ENCODE measurements at places on chromosomes 1 and 21.

DNA sequence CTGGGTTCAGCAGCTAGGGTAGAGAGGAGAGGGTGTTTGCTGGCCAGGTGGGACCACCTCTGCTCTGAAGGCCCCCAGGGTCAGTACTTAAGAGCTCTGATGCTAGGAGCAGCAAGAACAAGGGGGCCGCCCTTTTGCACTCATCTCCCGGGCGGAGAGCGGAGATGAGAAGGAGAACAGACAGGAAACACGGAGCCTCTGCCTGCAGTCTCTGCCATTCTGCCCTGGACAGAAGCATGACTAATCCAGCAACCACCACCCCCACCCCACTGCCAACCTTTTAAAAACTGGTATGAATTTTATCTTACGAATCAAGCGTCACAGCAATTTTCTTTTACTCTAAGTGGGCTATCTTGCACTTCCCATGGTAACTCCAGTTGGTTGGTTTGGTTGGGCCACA is 34.5 kb downstream of the PARP1 start:
- no peak for DNase-seq

DNA sequence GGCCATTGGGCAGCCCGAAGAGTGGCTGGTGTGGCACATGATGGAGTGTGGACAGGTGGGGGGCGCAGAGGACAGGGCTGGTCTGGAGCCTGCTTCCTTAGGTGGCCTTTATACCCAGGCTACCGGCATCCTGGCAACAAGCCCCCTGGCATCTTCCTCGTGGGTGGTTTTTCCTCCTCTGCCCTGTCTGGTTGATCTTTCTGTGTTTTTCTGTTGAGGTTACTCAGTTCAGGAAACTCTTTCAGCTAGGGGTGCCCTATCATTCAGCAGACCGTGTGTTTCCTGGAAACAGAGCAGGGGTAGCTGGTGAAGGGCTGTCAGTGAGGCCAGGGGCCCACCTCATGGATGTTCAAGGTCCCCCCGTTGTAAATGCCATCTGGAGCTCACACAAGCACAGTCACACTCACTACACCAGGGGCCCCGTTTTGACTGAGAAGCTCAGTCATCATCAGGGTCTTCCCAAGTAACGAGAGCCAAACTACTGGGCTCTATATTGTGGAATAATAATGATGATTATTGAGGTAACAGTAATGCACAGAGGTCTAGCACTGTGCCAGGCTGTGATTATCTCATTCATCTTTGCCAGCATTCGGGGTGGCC is at the start of gene KRTAP12-4:
Gene KRTAP12-4, minus strand, starts transcription at position 84 of the 600 bp plus-strand sequence. Its CDS starts 45 bp downstream, at position 39.
- DNase-seq, result no peak

GRCh38 chr1:219555031-219555692 is 57.7 kb downstream of the ZC3H11B start:
- DNase-seq, result no peak

GRCh38 chr1:11486231-11487009 is 7.5 kb downstream of the DISP3 start:
- no peak for DNase-seq

DNA sequence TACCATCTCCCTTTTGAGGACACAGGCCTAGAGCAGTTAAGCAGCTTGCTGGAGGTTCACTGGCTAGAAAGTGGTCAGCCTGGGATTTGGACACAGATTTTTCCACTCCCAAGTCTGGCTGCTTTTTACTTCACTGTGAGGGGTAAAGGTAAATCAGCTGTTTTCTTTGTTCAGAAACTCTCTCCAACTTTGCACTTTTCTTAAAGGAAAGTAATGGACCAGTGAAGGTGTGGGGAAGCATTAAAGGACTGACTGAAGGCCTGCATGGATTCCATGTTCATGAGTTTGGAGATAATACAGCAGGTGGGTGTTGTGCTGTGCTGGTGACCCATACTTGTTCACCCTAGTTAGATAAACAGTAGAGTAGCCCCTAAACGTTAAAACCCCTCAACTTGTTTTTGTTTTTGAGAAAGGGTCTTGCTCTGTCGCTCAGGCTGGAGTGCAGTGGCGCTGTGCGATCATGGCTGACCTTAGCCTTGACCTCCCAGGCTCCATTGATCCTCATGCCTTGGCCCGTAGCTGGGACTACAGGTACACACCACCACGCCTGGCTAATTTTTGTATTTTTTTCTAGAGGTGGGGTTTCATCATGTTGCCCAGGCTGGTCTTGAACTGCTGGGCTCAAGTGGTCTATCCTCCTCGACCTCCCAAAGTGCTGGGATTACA is 4.2 kb downstream of the SOD1 start:
- no peak for DNase-seq

- DNase-seq, result no peak
These were observed 34.1 kb downstream of the TP53BP2 start for GRCh38 chr1:223811634-223812101.

DNA sequence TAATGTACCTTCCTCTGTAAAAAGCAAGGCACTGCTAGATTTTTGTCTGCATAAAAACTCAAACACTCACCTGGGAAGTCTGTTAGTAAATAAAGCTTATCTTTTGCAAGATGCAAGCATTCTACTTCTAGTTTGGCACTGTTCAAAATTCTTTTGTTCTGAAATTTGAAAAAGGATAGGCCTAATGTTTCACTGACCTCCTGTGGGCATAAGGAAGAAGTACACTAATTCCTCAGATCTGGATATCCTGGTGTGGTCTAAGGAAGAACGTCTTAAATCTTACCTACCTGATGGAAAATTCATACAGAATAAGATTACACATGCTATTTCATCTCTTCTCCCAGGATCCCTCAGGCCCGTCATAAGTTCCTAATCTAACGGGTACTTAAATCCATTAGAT is 93.5 kb upstream of the CAMK1G start:
- no peak for DNase-seq

DNA sequence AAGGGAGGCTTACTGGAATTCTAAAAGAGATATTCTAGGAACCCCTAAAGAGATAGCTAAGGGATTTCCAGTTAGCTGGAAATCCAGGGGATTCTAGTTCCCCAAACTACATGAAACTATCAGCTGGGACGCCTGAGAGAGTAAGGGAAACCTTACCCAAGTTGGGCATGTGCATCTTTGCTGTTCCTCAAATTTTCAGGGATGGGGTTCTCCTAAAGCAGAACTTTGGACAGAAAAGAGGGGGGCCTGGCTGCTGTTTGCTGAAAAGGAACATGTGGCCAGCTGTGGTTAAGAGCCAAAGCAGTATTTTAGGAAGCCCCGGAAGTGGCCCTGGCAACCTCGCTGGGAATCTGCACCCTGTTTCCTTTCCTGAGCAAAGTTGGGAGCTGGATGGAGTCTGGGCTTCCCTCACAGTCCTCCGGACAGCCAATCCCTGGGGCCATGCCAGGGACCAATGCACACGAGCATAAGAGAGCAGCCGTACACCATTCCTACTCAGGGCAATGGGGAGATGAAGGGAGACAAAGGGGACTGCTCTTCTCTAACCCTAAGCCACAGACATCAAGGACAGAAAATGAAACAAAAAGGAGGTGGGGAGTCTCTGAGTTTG is 154.3 kb downstream of the PLXNA2 start:
- no peak for DNase-seq

DNA sequence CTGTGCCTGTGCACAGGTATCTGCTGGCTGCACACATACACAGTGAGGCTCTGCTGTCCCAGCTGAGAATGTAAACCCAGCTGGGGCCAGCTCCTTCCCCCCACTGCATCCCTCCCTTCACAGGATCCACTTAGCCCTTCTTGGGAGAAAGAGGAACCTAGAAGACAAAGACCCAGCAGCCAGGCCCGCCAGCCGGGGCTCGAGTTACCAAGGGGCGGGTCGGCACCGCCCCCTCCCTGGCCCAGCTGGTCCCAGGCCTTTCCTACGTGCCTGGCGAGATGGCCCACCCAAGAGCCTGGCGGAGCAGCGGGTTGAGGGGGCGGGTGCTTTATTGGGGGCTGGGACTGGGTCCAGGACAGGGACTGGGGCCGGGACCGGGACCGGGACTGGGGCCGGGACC is 2.1 kb downstream of the SH3BGRL3 start:
- no peak for DNase-seq

GRCh38 chr1:46062651-46063319 is 69.6 kb downstream of the PIK3R3 start:
- no peak for DNase-seq

- no peak for DNase-seq
These were observed 824.8 kb downstream of the ADGRL2 start for GRCh38 chr1:82625537-82625936.

DNA sequence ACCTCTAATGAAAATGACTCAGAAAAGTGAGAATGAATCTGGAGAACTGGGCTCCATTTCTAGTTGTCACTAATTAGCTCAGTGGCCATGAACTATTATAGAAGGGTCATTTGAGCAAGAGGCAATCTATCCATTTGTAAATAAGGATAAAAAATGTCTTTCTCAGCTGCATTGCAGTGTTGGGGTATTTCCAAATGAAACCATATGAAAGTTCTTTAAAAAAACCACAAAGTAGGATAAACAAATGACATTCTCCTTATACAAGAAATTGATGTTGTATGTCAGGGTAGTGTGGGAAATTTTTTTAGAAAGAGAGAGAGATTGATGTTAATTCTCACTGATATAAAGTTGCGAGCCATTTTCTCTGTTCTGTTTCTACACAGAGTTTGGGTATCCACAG is 26.0 kb downstream of the FMO3 start:
- no peak for DNase-seq

DNA sequence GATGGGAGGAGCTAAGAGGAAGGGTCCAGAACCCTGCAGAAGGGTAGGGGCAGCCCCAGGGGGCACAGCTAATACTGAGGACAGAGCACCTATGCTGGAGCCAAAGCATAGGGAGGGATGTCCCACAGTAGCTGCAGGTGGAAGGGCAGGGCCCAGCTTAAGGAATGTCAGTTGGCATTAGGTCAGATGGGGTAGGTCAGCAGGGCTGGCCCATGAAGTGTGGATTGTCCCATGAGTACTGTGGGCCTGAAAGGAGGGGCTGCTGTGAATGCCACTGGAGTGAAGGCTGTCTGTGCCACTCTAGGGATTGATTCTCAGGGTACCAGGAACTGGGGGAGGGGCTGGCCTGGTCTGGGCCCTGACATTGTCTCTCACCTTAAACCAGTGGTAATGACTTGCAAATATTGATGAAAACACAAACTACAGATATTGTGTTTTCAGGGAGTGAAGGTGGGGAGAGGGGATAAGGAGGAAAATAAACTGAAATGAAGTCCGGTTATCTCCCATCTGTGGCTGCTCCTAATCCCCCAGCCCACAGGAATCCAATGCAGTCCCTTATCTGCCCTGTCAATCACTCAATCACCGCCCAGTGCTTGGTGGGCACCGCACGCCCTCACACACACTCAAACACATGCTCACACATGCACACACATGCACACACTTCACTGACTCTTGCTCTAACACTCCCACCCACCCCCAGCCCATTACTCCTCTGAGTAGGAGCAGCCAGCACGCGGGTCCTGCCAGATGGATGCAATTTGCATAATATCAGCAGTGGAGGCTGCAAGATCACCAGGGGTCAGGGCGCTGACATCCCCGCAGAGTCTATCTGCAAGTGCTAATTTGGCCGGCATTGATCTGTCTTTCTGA is 27.8 kb downstream of the DMAP1 start:
- DNase-seq, result no peak

DNA sequence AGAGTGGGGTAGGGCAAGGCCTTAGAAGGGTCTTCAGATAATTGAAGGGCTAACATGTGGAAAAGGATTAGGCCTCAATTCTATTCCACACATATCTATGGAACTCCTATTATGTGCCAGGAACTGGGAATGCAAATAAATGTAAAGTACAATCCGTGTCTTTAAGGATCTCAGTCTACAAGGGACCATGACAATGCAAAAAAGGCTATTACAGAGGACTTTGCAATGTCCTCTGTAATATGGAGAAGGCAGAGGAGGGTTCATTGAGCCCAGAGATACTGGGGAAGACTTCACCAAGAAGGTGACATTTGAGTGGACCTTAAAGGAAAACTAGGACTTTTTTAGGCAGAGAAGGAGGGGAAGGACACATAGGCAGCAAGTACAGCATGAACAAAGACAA is 4.5 kb upstream of the SCMH1 start:
- DNase-seq, result no peak

- DNase-seq, result no peak
These were observed 85.2 kb upstream of the ABCD3 start for GRCh38 chr1:94332952-94333351.

DNA sequence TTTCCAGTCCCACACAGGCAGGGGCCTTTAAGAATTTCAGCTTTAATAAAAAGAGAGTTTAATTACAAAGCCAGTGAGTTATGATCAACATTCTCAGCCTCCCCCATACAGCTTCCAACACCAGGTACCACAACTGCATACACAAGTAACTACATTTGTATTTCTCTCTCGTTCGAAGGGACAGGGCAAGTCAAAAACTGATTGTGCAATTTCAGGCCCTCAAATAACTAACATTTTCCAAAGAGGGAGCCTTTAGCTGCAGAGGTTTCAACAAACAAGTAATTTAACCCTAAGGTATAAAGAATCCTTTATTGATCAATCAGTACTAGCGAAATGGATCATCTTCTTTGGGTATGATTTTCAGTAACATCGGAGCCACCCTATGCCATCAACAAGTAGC is 142.4 kb downstream of the ZNF281 start:
- DNase-seq, result no peak

GRCh38 chr1:234782791-234783190 is 172.8 kb upstream of the IRF2BP2 start:
- DNase-seq, result no peak

GRCh38 chr1:18883636-18884418 is 18.5 kb downstream of the ALDH4A1 start:
- no peak for DNase-seq

- DNase-seq, result no peak
These were observed 20.9 kb downstream of the PDXK start for GRCh38 chr21:43739621-43740435.

DNA sequence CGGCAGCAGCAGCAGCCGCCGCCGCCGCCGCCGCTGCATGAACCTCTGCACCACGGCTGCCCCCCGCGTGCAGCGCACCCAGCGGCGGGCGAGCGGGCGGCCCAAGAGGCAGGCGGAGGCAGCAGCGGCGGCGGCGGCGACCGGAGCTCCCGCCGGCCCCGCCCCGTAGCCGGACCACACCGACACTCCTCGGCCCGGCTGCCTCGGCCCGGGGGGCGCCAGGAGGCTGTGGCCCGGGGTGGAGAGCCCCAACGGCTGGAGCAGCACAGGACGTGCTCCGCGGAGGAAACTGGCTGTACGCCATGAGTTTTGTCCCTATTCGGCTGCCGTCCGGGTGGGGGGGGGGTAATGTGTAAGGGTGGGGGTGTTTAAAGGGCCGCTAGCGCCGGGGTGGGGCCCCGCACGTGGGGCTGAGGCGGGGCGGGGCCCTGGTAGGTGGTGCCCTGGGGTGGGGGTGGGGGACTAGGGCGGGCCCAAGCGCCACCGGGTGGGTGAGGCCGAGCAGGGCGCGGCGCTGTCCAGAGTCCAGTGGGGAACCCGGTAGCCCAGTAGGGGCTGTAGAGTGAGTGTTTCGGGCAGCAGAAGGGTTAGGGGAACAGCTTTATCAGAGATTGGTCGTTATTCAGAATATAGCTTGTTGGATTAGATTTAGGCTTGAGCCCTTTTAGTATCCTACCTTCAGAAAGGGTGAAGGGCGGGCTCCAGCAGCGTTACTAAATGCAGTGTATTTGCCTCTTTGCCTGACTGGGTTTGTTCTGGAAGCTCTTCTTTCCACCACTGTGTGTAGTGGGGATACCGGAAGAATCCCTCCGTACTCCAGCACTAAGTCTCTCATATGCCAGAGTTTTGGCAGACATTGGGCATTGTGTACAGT is at the start of gene FAM78B:
Gene FAM78B, minus strand, starts transcription at position 304 of the 874 bp plus-strand sequence. CDS start 753 bp downstream, outside the sequence.
- peak; percentile 11 for DNase-seq

Measured in esophagus squamous epithelium (tissue), 5 donors.